ENCODE measurements at places on chromosomes 6 and 20.

GRCh38 chr6:145960918-145961589 is 3.1 kb downstream of the SHPRH start:
- no peak for DNase-seq

DNA sequence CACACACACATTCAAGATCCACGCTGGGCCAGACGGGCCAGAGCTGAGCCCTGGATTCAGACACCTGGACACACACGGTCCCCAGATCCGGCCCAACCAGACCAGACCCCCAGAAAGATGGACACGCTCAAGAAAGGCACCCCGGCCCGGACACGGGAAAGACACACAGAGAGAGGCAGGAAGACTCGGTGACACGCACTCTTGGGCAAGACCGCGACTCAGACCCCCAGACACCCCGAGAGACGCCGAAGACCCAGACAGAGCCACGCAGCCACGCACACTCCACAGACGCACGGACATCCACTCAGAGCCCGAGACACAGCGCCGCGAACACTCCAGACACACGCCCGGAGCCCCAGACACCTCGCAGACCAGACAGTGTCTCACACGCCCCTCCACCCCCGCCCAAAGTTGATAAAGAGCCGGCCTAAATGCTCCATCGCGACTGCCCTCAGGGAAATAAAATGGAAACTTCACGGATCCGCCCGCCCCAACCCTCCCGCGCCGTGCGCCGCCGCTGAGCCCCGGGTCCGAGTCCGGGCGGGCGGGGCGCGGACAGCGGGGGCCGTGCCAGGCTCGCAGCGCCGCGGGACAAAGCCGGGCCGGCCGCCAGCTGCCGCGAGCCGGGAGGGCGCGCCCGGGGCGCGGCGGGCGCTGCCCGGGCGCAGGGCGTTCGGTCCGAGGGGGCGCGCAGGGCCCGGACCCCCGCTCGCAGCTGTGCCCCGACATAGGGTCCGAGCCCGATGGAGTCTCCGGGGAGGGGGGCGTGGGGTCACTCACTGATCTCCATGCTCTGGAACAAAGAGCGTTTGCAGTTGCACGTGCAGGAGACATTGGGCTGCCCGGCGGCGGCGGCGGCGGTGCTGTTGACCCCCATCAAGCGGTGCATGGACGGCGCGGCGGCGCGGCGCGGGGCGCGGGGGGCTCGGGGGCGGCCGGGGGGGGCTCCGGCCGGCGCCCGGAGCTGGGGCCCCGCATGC is 831 bp downstream of the PMEPA1 start:
- no peak for DNase-seq

GRCh38 chr6:118712969-118713368 is 61.6 kb upstream of the CEP85L start:
- DNase-seq = no peak

DNA sequence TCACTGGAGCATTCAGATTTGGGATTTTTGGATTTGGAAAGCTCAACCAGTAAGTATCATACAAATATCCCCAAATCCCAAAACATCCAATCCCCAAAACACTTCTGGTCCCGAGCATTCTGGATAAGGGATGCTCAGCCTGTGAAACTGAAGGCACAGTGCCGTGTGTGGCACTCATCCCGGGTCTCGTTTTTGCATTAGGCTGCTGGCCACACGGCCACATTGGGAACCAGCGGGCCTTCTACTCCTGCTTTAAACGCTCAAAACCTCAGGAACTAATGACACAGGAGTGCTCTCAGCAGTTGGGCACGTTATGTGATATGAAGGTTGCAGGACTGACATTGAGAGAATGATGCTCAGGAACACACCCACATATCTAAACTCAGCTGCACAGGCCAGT is 35.6 kb downstream of the PSMG4 start:
- no peak for DNase-seq

DNA sequence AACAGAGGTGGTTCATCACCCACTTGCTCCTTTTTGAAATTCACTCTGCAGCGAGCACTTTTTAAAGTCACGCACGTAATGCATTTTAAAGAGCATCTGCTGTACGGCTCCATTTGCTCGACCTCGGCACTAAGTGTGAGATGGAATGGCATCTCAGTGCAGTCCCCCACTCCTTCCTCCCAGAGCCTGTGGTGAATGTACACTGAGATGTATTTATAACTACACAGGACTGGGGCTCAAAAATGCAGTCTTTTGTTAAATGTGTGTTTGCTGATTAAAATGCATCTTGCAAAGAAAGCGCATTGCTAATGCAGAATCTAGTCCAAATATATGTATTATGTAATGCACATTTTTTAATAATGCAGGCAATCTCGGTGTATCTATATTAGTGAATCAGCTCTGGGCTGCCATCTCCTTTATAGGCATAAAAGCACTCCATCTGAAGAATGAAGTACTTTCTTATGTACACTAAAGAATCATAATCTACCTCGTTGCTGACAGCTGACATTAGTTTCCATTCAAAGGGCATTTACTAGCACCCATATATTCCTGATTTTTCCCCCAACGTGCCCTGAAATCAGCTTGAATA is 14.0 kb downstream of the GNAS-AS1 start:
- DNase-seq = no peak

- DNase-seq = no peak
Measured at GRCh38 chr6:56368491-56368890, 121.1 kb upstream of the COL21A1 start.

- DNase-seq = no peak
Measured at GRCh38 chr20:2626853-2627541, 25.4 kb upstream of the NOP56 start.

DNA sequence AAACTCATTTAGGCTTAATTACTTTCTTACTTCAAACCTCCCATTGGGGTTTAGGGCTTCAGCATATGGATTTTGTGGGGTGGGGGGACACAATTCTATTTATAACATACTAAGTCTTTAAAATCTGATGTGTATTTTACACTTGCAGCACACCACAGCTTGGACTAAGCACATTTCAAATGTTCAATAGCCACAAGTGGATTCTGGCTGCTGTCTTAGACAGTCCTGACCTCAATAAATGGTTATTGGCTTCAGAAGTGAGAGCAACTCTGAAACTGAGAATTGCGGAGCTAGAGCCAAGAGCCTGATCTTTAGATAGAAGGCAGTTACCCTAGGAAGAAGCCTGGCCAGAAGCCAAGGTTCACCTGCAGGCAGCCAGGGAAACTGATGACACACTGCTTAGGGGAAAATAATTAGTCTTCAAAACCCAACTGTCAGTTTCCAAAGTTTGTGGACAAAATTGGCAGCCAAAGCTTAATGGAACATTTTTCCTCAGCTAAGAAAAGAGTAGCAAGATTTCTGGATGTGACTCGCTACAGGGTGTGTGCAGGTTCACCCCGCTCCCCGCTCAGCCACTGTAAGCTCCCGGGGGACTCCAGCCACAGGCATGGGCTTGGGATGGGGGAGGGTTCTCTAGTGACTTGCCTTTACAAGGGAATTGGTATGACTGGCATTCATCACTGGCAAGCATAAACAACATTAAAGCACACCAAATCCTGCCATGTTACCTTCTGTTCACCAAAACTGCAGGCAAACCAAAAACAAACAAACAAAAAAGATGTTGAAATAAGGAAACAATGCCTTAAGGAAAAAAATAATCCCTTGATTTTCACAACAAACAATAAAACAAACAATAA is 219.8 kb downstream of the TFAP2A start:
- DNase-seq = no peak

Measured in stimulated activated naive B cell treated with anti-CD40 and anti-IgM and Interleukin-4, amounts not matched to agents 10 μg/mL and 1 μg/mL and 100 μg/mL, for 72 hours (primary cell).